Cortex of kidney (tissue), 1 donor: ENCODE measurements at places on chromosomes 6 and 20.

- DNase-seq, result no peak
These were observed 91.7 kb upstream of the NFATC2 start for GRCh38 chr20:51634257-51634656.

DNA sequence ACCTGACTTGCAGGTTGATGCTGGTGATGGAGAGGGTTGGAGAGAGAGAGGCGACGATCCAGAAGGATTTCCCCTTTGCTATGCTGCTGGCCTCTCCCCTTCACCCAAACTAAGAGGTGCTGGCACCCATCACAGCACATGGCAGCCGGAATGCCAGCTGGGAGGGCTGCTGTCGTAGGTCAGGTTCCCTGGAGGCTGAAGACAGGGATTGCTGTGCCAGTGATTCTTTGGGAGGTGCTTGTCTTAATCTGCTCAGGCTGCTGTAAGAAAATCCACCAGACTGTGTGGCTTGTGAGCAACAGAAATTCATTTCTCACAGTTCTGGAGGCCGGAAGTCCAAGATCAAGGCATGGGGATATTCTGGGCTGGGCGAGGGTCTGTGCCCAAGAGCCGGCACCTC lies 4.4 kb upstream of the ARFGAP1 start:
- DNase-seq, result no peak

GRCh38 chr6:2641044-2641725 lies 109.5 kb downstream of the MYLK4 start:
- DNase-seq, result no peak

DNA sequence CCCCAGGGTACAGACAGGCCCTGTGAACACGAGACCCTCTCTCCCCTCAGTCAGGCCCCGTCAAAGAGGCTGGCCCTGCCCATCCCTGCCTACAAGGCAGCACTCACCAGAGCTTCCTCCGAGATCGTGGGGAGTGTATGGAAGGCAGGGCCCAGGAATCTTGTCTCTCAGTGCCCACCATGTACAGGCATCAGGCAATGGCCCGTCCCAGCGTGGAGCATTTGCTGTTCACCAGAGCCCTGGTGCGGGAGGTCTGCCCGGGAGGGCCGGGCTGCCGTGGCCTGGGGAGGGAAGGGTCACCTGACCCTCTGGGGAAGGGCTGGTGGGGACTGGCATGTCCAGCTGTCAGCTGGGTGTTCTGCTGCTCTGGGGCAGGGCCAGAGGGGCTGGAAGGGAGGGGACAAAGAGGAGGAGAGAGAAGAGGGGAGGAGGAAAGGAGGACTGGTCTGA lies at the start of gene IP6K3:
Gene IP6K3 (minus strand): TSS at position 255 of the 450 bp plus-strand sequence. CDS start 11,429 bp downstream, outside the sequence.
- DNase-seq, result no peak

DNA sequence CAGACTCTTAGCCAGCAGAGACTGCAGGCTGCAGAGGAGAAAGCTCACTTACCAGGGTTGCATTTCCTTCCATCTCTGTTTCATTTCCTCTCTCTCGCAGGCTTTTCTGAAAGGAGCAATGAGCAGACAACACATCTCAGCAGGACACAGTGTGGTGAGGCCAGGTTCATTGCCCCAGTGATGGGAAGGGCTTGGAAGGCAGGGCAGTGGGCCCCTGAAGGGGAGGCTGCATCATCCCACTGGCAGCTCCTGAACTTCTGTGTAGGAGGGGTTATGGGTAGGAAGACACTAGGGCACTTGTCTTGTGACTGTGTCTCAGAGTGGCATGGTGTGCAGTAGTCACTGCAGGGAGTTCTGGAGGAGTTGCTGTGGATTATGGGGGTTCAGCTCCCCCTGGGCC lies 246.8 kb downstream of the QKI start:
- no peak for DNase-seq

DNA sequence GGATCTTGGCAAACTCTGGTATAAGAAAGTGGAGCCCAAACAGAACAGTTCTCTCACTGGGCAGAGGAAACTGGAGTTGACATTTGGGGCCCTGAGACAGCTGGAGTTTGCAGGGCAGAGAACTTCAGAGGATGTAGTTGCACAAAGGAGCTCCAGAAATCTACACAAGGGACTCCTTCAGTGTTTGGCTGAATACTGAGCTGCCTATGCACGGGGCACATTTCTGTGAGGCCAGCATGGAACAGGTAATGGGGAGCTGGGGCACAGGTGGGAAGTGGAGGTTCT lies 169.3 kb downstream of the ANKRD60 start:
- DNase-seq, result no peak

DNA sequence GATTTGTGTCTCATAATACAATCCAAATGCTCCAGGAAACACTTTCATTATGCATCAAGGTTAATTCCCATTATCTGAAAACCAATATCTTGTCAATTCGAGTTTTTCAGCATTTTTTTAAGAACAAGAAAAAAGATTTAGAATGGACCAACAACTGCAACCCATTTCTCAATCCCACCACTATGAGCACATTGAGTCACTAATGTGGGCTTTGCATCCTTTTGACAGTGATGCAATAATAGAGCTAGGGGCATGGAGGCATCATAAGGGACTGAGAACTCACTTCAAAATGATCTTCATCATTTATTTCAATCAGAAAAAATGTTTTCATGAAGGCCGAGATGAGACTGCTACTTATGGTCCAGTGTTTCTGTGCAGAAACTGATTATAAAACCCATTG lies 74.8 kb upstream of the DEFB112 start:
- no peak for DNase-seq

DNA sequence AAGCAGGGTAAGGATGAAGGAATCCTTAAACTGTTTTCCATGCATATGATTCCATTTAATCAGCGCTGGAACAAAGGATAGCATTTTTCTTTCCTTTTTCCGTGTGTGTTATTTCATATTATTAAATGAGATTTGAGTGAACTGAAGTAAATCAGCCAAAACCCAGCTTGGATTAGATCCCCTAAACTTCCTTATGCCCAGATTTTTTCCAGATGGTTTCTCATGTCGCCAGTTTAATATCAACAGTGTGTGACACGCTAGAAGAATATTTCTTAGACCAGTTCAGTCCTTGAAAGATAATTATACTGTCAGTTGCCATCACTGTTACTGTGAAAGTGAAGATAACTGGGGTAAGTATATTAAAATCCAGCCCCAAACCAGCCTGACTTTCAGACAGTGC lies 1009.4 kb downstream of the KIF16B start:
- DNase-seq, result no peak

GRCh38 chr20:59008715-59009336 lies 1.8 kb upstream of the CTSZ start:
- no peak for DNase-seq

GRCh38 chr6:111468329-111469012 lies 14.5 kb downstream of the REV3L start:
- DNase-seq, result no peak

DNA sequence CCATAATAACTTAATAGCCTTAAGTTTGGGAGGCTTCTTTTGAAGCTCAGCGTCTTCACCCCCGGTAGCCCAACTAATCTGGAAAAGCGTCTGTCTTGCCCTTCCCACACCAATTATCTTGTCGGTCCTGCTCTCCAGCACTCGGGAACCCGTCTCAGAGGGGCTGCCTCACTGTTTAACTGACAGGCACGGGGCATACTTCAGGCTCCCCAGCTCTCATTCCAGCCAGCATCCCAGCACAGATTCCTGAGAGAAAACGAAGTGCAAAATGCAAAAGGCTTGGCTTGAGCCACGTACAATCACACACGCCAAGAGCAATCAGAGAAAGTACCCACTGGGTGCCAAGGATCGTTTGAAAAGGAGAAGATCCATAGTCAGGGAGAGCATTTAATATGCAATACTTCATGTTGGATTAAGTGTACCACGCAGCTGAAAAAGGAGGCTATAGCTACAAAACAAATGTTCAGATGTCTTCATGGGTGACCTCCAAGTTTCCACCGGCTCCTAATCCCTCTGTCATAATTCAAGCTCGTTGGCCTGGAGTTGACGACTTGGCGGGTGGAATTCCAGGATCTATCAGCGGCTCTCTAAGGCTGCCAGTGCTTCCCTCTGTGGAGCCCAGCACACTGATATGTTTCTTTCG lies 53.7 kb upstream of the STX16 start:
- DNase-seq, result no peak

DNA sequence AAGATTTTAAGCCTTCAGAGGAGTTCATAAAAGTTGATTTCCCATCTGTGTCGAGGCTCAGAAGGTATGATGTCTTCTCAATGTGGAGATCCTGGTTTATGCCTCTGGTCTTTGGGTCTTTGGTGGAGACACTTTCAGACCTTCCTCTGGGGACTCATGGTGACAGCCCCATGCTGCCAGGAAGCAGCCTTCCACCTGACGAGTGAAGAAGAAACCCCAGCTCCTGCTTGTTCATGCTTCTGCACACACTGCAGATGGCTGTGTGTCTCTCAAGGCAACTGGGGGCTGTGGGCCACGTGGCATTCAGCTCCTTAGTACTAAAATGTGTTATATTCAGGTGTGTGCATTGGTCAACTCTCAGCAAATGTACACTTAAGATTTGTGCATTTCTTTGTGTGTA lies 4.9 kb upstream of the SCP2D1 start:
- DNase-seq, result no peak

DNA sequence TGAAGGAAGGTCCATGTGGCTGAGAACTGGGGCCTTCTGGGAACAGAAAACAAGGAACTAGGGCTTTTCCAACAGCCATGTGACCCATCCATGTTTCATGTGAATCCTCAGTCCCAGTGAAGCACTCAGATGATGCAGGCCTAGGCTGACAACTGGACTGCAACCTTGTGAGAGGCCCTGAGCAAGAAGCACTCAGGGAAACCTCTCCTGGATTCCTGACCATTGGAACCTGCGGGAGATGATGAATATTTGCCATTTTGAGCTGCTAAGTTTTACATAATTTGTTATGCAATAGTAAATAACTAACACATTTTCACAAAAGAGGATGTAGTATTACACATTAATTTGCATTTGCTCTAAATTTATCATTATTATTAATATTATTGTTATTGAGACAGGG lies 38.4 kb upstream of the HLA-G start:
- no peak for DNase-seq

GRCh38 chr6:169106176-169106575 lies 147.5 kb downstream of the THBS2 start:
- no peak for DNase-seq

DNA sequence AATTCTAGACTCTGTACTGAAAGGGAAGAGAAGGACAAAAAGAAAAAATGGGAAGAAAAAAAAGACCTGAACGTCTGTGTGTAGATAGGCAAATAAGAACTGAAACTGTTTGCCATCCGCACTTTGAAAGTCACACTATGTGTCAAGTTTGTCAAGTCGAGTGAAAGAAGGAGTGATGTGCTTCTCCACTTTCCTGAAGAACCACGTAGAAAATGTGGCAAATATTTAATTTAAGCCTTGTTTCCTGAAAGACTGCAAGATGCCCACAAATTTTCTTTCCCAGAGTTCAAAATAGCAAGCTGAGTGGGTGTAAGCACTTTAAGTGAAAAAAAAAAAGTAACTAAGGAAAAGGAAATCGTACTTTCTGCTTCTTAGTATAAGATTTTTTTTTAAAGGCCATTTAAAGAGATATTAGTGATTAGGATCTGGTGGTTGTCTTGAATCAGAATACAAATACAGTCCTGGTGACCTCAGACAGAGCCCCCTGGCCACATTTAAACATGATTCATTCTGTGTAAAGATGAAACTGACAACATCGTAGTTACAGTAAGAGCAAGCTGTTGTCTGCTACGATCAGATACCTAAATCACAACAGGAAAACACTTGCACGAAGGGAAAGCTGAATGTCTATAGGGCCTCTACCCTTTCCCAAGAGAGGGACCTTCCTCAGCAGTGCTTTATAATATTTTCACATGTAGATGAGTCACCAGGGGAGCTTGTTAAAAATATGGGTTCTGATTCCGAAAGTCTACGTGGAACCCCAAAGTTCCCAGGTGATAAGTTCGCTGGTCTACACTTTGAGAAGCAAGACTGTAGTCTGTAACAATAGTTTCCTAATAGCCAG lies 102.3 kb downstream of the HIVEP2 start:
- no peak for DNase-seq

DNA sequence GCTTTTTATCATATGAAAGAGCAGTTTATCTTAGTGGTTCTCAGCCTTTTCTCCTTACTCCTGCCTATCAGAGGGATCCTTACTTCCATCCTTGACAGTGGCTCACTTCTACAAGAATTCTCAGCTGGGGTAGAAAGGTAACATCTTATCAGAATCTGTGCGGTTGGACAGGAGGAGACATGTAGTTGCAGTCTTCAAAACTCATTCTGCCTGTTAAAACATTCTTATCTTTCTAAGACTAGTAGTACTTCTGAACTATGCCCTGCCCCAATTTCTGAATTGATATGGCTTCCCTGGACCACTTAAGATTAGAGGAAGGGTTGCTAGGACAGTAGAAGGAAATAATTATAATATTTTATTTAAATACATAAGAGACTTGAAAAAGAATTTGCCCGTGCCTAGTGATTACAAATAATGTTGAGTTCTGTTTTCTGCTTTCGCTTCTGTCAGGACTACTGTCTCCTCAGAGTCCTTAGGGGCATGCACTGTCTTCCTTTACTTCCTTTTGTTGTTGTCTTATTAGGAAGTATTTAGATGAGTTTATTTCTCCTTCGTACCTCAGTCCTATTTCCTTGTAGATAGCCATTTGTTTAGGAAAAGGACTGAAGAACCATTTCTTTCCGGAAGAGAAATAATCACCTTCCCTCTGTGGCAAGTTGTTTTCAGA lies 24.9 kb downstream of the BLTP3A start:
- no peak for DNase-seq
